ENCODE measurements at places on chromosomes 11 and 22.

GRCh38 chr11:89612096-89612495 is 98.0 kb upstream of the TRIM77 start:
- DNase-seq: no peak

- DNase-seq: no peak
These were observed 45.3 kb downstream of the CCDC34 start for GRCh38 chr11:27317751-27318150.

- no peak for DNase-seq
These were observed 11.9 kb downstream of the PCSK7 start for GRCh38 chr11:117219995-117220394.

GRCh38 chr11:64364911-64365310 is 5.9 kb downstream of the RPS6KA4 start:
- no peak for DNase-seq

DNA sequence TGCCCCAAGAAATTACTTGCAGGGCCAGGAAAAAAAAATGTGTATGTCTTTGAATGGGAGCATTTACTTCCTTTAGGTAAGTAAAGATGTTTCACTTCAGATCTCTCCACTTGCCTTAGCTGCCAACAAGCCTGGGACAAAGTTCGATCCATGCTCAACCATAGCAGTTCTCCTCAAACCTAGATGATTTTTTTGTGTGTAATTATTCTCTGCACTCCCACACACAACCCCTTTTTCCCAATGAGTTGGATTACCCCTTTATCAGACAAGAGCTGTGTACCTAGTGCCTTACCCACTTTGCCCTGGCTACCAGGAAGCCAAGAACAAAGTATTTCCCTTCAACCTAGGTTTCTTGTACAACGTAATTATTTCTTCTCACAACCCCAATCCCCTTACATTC is 35.6 kb downstream of the TPBGL start:
- no peak for DNase-seq

DNA sequence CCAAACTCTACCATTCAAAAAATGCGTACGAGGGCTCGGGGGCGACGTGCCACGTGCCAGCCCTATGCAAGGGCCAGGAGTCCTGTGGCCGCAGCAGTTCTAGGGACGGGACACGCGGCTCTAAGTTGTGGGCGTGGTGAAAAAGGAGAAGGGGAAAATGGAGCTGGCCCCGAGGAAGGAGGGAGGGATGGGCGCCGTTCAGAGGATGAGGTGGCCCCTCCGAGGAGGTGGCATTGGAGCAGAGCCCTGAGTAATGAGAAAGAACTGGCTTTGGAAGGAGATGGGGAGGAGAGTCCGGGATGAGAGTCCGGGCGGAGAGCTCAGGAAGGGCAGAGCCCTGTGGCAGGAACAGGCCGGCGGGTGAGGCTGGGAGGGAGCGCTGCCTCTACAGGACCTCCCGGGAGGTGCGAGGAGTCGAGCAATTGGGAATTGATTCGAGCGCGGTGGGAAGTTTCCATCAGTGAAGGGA is 21.0 kb downstream of the OTUB1 start:
- DNase-seq: no peak

- DNase-seq: no peak
These were observed 53.9 kb downstream of the NOX4 start for GRCh38 chr11:89437317-89437716.

DNA sequence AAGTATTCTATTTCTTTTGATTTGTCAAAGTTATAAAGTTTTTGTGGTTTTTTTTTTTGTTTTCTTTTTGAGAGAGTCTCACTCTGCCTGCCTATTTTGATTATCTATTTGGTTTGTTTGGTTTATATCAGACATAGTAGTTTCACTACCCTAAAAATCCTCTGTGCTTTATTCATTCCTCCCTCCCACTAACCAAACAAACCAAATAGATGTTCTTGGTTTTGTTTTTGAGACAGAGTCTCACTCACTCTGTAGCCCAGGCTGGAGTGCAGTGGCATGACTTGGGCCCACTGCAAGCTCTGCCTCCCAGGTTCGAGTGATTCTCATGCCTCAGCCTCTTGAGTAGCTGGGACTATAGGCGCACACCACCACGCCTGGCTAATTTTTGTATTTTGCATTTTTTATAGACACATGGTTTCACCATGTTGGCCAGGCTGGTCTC is 67.9 kb downstream of the ENTHD1 start:
- no peak for DNase-seq

GRCh38 chr22:45896153-45896951 is 80.6 kb downstream of the WNT7B start:
- no peak for DNase-seq

- no peak for DNase-seq
These were observed 1.3 kb downstream of the ALG9 start for GRCh38 chr11:111870113-111870512.

DNA sequence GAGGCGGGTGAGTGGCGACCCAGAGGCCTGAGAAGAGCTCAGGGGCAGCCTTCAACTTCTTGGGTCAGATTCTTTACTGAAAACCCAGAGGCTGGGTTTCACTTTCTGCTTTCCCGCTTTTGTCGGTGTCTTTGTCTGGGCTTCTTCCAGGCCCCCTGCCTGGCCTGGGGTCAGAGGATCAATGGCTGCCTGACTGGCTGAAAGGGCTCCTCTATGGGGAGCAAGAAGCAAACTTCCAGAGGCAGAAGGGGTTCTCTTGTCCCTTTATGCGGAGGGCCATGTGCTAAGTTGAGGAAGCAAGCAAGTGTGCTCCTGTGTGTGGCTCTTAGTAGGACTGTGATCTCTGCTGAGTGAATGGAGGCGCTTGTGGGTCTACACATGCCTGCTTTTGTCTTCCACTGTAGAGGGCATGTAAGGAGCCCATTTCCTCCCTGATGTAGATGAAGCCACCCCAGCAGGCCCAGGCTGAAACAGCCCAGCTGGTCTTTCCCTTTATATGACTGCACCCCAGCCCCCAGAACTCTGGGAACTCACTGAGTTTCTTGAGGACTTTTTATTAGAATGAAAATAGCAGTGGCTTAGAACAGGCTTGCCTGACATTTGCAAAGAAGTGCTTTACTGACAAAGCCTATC is 1.0 kb upstream of the PKNOX2 start:
- no peak for DNase-seq

DNA sequence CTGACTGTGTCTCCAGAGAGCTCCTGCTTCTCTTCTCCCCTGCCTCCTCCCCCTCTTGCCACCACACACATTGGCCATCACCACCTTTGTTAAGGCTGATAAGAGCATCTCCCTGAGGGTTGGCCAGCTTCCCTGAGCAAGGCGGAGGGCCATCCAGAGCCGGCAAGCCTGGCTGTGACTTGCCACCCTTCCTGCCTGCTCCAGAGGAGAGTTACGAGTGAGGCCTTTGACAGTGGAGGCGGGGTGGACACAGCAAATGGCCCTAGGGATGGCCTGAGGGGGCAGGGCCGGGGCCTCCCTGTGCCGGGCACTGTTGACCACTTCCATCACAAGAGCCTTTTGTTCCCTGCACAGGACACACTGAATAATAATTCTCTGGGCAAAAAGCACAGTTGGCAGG is 5.4 kb downstream of the FREY1 start:
- DNase-seq: no peak

Measured in GM18507 (cell line).